ENCODE measurements at places on chromosomes 11 and 22.

DNA sequence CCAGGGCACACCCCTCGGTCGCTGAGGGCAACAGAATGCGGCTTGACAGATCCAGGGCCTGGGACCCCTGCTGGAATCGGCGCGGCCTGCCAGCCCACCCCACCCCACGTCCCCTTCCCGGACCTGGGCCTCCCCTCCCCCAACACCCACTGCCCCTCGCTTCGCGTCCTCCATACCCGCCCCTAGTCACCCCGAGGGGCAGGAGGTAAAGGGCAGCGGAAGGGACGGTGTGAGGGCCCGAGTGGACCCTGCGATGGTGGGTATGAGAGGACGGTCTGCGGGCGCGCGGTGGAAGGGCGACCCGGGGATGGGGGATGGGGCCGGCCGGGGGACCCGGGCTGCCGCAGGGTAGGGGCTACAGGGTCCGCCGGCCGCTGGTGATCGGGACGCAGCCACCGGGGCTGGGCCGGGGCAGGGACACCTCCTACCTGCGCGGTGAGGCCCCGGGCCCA, 311 bp downstream of the APBB1 start:
- no peak for DNase-seq

DNA sequence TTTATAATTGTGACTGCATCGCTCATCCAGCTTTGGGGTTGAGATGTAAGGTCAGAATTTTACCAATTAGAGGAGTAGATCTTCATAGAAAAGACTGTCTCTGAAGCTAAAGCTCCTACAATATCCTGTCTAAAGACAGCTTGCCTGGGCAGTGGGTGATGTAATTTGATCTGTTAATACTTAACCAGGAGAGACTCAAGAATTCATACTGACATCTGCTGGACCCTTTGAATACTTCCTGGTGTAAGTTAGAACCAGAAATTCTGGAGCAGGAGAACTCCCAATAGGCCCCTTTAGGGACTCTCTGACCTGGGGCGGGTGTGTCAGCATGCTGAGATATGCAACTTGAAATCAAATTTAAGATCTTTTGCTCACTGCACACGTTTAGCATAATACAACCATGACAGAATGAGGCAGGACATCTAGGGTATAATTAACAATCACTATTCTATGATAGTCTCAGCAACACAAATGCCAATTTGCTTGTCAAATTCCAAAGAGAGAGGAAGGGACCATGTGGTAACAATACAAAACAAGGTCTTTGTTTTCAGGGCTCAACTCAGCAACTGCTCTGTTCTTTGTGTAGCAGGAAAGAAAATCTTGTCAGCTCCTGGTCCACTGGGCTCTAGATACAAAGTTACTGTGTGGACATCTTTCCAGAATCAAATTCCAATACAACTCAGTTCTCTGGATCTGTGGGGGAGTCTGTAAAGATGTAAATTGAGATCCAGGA, 143.9 kb downstream of the INSC start:
- DNase-seq = peak; percentile 54

DNA sequence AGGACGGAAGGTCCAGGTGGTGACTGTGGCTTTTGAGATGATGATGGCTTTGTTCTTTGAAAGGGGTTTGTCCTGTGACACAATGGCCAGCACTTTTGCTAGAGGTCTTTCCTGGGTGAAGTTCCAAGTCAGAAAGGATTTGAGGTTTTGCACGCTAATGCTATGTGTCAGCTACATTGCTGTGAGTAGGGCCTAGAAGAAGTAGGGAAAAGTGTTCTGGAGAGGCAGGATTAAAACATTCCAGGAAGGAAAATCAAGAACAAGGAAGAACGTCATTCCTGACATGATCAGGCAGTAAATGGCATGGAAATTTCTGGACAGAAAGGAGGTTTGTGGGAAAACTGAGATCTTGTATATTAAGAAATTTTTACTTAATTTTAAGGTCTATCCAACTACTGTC, 290.7 kb downstream of the NTM start:
- peak; percentile 25 for DNase-seq

DNA sequence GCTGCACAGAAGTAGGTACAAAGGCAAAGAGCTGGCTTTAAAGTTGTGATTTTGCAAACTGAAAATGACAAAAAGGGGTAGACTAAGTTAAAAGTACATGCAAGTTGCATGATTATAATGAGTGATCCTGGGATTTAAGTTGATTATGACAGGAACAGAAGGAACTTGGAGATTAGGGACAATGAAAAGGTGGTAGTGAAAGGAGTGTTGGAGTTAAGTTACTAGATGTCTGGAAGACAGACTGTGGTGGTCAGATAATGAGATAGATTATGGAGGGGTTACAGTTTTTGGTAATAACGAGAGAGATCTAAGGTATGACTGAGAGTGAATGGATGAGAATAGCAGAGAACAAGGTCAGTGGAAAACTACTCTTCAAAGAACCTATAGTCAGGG, 7.7 kb upstream of the TMEM9B start:
- DNase-seq = no peak

All from mesenchymal stem cell (in vitro differentiated cells and primary cell).